Sigmoid colon (tissue), 7 donors: ENCODE measurements at places on chromosomes 6 and 20.

DNA sequence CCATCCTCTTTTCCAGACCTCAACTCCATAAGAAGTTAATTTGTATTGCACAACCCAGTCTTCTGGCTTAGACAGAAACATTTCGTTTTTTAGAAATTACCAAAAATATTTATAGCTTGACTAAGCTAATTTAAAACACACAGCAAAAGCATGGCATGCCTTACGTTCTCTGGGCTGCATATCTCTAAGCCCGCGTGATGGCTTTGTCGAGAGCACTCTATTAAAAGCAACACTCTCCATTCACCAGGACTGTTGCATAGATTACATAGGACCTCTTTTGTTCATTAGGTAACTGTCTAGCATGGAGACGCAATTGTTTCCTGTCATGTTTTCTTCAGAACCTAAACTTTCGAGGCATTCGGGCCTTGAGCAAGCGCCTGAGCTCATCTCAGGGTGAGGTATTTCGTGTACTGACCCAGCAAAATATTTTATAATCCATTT is 104.5 kb downstream of the IBTK start:
- DNase-seq, result no peak

DNA sequence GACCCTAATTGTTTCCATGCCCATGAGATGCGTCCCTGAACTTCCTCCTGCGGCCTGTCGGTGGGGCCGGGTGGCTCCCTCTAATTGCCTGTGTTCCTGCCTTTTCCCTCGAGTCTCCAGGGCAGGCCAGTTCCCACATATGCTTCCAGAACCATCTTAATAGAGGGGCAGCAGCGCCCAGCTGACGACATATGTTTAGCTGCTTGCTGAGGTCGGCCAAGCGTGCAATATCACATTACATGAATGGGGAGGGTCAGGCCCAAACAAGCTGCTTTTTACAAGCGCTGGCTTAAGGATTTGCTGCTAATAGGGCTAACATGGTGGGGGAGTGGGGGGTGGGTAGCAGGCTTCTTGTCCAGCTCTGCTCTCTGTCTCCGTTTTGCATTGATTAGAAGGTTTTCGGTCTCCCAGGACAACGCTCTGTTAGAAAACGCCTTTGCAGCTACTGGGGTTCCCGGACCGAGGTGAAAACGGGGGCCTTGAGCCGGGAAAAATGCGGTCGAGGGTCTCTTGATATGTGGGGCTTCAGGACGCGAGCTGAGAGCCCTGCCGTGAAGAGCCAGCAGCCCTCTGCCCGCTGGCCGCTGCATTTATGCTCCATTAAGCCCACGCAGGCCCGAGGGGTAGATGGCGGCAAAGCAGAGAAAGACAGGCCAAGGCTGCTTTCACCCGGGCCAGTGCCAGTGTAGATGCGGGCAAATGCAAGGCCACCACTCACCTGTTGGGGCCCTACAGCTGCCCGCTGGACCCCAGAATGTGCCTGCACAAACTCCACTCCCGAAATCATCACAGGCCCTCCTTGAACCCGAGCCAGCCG is 308.5 kb downstream of the BMP7 start:
- DNase-seq, result no peak

GRCh38 chr6:41488433-41489119 is 57.6 kb upstream of the FOXP4 start:
- no peak for DNase-seq

- no peak for DNase-seq
Measured at GRCh38 chr6:38566295-38567030, 73.3 kb downstream of the BTBD9 start.
